Nucleus accumbens (tissue), 56 donors: ENCODE measurements at places on chromosomes 11 and 22.

GRCh38 chr11:67272327-67273259, 6.3 kb downstream of the GRK2 start:
- no peak for DNase-seq

DNA sequence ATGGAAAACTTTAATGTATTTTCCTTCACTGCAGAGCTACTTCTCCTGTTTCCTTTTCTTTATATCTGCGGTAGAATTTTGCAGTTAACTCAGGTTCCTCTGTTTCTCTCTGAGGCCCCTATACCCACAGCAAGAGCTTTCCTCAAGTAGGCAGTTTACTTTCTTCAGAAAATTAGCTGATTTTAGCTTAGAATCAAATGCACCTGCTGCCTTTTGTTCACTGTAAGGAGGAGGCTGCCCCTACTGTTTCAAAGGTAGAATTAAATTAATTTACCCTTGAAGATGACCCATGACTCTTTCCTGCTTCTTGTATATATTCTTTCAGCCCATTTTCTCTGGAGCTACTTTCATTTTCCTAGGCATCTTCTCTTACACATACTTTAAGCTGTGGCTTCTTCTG, 68.7 kb upstream of the GDPD4 start:
- DNase-seq: no peak

- no peak for DNase-seq
Observed at GRCh38 chr11:10938650-10939387, 81.0 kb upstream of the ZBED5 start.

DNA sequence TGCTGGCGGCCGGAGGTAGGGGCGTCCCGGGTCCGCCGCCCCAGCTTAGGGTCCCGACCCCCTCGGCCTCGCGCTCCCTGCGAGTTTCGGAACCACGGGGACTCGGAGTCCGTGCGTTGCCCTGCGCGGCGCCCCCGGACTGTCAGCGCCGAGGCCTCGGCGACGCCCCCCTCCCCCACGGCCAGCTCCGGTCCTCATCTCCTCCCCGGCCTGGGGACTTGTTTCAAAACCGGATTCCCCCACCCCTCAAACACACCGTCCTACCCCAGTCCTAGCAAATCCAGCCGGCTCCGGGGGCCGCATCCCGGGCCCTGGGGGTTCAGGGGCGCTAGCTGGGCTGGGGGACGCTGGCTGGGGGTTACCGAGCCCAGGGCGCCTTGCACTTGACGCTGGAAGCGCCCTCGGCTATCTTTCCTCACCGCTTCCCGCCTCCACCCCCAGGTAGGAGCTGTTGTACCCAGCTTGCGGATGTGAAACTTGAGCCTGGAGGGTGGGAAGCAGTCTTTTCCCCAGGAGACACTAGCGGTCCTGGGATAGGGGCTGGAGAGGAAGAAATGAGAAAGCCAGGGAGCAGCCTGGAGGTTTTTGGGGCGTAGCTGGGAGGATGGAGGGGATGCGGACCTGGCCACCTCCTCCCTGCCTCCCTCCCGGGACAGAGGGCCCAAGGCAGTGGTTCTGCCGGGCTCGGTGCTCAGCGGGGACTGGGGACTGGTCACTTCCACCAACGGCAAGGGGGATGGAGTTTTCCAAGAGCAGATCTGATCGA, 550 bp downstream of the FBLN1 start:
- DNase-seq: no peak

DNA sequence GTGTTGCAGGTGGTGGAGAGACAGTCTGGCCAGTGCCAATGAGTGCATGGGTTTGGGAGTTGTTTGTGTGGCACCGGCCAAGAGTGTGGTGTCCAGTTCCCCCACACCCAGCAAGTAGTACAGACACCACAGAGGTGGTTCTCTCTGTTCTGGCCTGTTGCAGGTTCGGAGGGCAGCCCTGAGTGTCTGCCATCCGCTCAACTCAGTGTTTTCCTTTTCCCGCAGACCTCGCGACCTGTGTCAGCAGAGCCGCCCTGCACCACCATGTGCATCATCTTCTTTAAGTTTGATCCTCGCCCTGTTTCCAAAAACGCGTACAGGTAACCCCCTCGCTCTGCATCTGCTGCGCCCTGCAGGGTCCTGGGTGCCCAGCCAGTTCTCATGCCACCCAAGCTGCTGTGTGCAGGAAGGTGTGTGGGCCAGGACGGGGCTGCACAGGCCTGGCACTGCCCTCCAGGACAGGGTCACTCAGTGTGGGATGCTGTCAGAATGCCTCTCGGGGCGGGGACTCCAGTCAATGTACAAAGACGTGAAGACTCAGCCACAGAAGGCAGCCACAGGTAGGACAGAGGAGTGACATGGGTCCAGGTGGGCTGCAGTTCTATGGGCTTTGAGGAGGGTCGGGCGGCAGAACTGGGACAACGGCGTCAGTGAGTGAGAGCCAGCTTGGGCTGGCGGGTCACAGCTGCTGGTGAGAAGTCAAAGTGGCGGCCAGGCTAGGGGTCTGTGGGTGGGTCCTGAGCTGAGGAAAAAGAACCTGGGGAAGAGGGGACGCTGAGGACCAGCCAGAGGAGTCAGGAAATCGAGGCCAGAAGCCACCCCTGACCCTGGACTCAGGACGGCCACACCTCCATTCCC, 15.9 kb downstream of the TANGO2 start:
- no peak for DNase-seq

DNA sequence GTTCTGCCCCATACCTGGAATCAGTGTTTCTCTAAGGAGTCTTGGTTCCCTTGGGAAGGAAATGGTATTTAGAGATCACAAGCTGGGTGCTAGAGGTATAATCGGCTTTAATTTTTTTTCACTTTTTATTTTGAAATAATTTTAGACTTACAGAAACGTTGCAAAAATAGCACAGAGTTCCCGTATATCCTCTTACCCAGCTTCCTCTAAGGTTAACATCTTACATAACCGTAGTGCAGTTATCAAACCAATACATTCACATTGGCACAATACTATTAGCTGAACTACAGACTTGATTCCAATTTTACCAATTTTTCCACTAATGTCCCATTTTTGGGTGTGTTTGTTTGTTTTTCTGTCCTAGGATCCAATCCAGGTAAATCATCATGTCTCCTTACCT, 63.8 kb downstream of the RBX1 start:
- DNase-seq: no peak
